Amygdala (tissue), 56 donors: ENCODE measurements at places on chromosomes 12 and 14.

DNA sequence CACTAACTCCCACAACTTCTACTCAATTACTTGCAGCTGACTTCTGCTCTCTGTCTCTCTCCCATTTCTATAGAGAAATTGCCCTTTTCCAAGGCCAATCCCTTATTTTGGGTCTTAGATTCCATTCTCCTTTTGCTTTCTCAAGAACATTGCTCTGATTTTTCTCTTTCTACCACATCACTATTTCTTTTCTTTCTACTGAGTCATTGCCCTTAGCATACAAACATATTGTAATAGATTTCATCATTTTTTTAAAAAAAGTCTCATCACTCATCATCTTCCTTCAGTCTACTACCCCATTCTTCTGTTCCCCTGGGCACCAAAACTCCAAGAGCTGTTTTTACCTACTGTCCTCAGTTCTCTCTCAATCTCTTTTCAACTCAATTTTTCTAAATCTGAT is 4.4 kb upstream of the KCNA1 start:
- DNase-seq: no peak

- no peak for DNase-seq
Measured at GRCh38 chr12:41225179-41225578, 37.1 kb downstream of the PDZRN4 start.

- no peak for DNase-seq
Measured at GRCh38 chr14:104745431-104745830, 7.5 kb upstream of the SIVA1 start.

- DNase-seq: no peak
Measured at GRCh38 chr14:50249136-50249775, 17.9 kb upstream of the SOS2 start.

DNA sequence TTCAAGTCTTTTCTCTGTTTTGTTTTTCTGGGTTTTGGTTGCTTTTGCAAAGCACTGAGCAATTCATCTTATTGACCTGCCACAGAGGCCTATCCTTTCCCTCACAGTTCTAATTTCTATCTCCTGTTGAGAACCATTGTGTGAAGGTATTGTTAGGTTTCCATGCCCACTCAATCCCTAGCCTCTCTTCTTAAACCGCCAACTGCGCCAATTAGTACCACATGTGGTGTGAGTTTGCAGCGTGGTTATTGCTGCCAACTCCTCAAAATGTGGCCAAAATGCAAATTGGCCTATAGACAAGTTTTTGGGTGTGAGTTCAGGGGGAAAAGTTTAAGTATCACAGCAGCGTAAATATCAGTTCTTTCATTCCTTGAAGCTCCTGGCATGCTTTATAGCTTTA is 232.6 kb downstream of the FLRT2 start:
- DNase-seq: no peak

GRCh38 chr12:132572106-132572505 is 38.3 kb downstream of the LRCOL1 start:
- no peak for DNase-seq

GRCh38 chr12:3228552-3228951 is 151.4 kb downstream of the TSPAN9 start:
- DNase-seq: no peak
